GM12878 (cell line): ENCODE measurements at places on chromosomes 4 and X. TPM values are rescaled to one million over a fixed set of nuclear protein-coding genes. Genes with fewer than 3 reads are reported as not detected.
A peak's percentile ranks its signal among the peaks of the same experiment; 100 is the strongest.

The F8A2 gene
- total RNA-seq = not detected in 2 replicates

The NUDT10 gene
- total RNA-seq = not detected in 2 replicates

The CLDN22 gene
- total RNA-seq = not detected in 2 replicates

The EFHC2 gene
- 0.08 TPM in 1 of 2 replicates, not detected in the other for total RNA-seq

The SUV39H1 gene
- 25.3 and 29.0 TPM in 2 replicates for total RNA-seq

The CFAP47 gene
- 0.03 and 0.13 TPM in 2 replicates for total RNA-seq

GRCh38 chr4:159374749-159375530 is 272.1 kb downstream of the RAPGEF2 start:
- no peaks in the 10 kb centered on the region for H3K27me3 ChIP-seq
- no peaks in the 10 kb centered on the region for H3K4me1 ChIP-seq
- no peak overlapping the region for H3K4me3 ChIP-seq

DNA sequence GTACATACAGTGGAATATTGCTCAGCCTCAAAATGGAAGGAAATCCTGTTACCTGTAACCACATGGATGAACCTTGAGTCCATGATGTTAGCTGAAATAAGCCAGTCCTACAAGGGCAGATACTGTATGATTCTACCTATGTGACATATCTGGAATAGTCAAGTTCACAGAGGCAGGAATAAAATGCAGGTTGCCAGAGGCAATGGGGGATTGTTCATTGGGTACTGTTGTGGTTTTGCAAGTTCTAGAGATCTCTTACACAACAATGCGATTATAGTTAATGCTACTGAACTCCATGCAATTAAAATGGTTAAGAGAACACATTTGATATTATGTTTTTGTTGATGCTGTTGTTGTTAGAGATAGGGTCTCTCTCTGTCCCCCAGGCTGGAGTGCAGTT is 74.6 kb downstream of the SHROOM2 start:
- DNase-seq = no peak
- H3K36me3 ChIP-seq = no peaks in the 10 kb centered on the region
- H3K27me3 ChIP-seq = no peaks in the 10 kb centered on the region
- H3K27ac ChIP-seq = no peak overlapping the region

GRCh38 chr4:25235401-25235800 is 1.6 kb downstream of the PI4K2B start:
- H3K27me3 ChIP-seq = no peaks in the 10 kb centered on the region
- peak overlapping the region; percentile 78 for H3K4me3 ChIP-seq
- peaks cover 11% of the 10 kb centered on the region for H3K4me1 ChIP-seq
- no peak for DNase-seq

DNA sequence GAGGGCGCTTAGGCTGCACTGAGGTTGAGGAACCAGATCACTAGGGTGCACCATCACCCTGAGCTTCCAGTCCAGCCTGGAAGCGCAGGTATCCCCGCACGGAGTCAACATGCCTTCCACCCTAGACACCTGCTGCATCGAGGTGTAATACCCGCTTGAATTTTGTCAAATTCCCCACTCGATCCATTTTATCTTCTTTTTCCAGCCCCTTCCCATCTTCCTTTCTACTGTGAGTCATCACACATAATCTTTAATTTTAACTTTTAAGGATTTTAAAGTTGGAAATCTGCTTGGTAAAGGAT is 821 bp downstream of the PLK4 start:
- H3K4me3 ChIP-seq = peak overlapping the region; percentile 94
- peaks cover 10% of the 10 kb centered on the region; the same call in 1 of the 2 replicates for H3K36me3 ChIP-seq
- no peak for DNase-seq
- H3K4me1 ChIP-seq = no peaks in the 10 kb centered on the region; the same call in 1 of the 2 replicates

- H3K36me3 ChIP-seq = no peaks in the 10 kb centered on the region
- DNase-seq = no peak
- H3K4me1 ChIP-seq = no peaks in the 10 kb centered on the region
- H3K27ac ChIP-seq = no peak overlapping the region
- no peaks in the 10 kb centered on the region for H3K27me3 ChIP-seq
Observed at GRCh38 chr4:175330652-175331051, 412.5 kb downstream of the ADAM29 start.

DNA sequence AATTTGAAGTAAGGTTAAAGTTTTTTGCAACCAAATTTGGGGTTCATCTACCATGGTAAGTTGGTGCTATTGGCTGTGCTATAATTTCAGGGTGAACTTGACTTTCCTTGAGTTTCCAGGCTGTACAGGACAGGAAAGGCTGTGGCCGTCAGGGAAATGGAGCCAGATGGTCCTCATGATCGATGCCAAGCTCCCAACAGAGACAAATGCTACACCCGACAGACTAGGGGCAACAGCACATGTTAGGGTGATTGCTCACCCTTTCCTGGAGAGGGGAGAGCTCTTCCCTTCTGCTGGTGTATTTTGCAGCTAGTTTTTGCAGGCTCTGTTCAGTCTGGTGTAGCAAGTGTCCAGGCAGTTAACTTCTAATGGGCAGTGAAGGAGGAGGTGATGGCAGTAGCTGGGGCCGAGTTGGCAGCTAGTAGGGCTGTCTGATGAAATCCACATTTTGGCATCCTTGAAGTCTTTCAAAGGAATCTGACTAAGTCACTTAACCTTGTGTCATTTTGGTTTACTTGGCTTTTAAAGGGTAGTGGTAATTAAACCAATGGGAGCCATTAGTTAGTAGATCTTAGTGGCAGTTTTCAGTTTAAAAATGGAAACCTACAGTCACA is 47.8 kb downstream of the GAB1 start:
- DNase-seq = no peak
- H3K27ac ChIP-seq = no peak overlapping the region
- H3K4me1 ChIP-seq = peaks cover 5% of the 10 kb centered on the region
- no peaks in the 10 kb centered on the region for H3K27me3 ChIP-seq
- H3K4me3 ChIP-seq = no peak overlapping the region
- H3K36me3 ChIP-seq = no peaks in the 10 kb centered on the region

DNA sequence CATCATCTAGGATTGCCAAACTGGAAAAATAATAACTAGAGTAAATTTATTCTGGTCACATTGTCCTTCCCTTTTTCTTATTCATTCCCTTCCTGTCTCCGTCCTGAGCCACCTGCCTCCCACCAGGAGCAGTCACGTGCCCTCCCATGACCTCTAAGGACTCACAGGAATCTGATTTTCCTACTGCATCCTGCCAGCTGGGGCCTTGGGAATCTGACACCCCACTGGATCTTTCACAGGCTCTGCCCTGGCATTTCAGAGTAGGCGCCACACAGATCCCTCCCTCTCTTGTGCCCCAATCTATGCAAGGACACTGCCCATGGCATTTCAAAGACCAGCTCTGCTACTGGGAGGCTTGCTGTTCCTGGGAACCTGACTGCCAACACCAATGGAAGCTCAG is 520.5 kb downstream of the PPARGC1A start:
- no peaks in the 10 kb centered on the region for H3K27me3 ChIP-seq
- H3K4me1 ChIP-seq = no peaks in the 10 kb centered on the region
- no peaks in the 10 kb centered on the region for H3K36me3 ChIP-seq
- DNase-seq = no peak
- H3K27ac ChIP-seq = no peak overlapping the region
- H3K4me3 ChIP-seq = no peak overlapping the region

DNA sequence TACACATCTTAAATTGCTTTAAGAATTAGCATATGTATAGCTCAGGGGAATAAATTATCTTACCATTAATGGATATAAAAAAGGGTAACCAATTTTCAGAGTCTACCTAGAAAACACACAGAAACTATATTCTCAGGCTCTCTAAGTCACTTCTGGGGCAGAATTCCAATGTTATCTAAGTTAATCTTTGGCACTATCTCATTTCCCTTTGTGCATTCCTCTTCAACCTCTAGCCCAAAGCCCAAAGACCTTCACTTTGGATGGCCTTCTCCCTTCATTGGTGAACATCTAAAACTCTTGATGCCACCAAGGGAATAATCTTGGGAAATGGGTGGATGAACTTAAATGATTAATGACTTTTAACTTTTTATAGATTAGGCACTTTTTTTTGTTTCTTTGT is 108.3 kb downstream of the APBB2 start:
- no peaks in the 10 kb centered on the region for H3K27me3 ChIP-seq
- no peaks in the 10 kb centered on the region for H3K36me3 ChIP-seq
- H3K4me1 ChIP-seq = no peaks in the 10 kb centered on the region

DNA sequence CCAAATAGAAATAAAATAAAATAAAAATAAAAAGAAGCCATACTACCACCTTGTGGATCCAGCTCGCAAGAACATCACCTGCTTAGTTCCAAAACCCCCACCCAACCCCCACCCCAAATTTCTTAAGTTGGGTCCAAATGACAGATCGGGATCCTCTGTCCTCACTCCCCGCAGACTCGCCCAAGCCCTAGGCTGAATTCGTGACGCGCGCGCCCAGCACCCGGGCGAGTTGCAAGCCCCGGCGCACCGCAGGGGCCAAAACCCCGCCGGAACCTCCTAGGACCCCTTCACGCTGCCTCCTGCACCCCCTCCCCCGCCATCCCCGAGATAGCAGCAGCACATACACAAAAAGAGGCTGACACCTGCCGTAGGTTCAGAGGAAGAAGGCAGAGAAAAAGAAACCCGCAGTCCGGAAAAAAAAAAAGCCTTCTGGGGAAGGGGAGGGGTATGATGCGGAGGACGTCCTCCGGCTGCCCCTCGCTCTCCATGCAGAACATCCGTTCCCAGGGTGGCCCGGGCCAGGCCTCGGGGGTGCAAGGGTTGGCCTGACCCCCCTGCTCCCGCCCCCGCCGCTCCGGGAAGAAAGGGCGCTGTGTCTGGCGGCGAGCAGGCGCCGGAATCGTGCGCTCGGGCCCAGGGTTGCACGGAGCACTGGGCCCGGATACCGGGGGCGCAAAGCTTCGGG is 2.6 kb downstream of the NLGN4X start:
- no peaks in the 10 kb centered on the region for H3K36me3 ChIP-seq
- DNase-seq = no peak
- no peak overlapping the region for H3K4me3 ChIP-seq
- H3K27ac ChIP-seq = no peak overlapping the region

- H3K27ac ChIP-seq = no peak overlapping the region
- H3K36me3 ChIP-seq = no peaks in the 10 kb centered on the region
- H3K4me3 ChIP-seq = no peak overlapping the region
Observed at GRCh38 chr4:82043081-82043808, 330.5 kb downstream of the HNRNPD start.

- H3K27me3 ChIP-seq = no peaks in the 10 kb centered on the region; the same call in 1 of the 2 replicates
- no peak for DNase-seq
- no peaks in the 10 kb centered on the region for H3K4me1 ChIP-seq
- no peak overlapping the region for H3K4me3 ChIP-seq
- no peaks in the 10 kb centered on the region for H3K36me3 ChIP-seq
Observed at GRCh38 chr4:7734651-7735260, 204.9 kb downstream of the AFAP1 start.
